ENCODE measurements at places on chromosomes 16 and 17.

- DNase-seq, result no peak
These were observed 26.4 kb downstream of the B9D1 start for GRCh38 chr17:19335951-19336631.

GRCh38 chr16:26051063-26051462 is 359.3 kb downstream of the HS3ST4 start:
- DNase-seq, result no peak

- DNase-seq, result no peak
These were observed 1.8 kb upstream of the ALDOC start for GRCh38 chr17:28578246-28579195.

DNA sequence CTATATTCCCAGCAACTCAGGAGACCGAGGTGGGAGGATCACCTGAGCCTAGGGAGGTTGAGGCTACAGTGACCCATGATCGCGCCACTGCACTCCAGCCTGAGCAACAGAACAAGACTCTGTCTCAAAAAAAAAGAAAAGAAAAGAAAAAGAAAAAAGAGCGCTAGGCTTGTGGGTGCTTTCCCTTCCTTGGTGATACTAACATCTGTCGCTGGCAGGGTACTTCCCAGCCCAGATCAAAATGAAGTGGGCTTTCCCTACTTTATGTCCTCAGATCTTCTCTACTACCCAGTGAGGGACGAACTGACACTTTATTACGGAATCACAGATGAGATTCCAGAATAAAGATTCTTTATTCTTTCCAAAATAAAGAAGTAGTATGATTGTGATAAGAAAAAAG is 103.8 kb upstream of the NOL11 start:
- no peak for DNase-seq

GRCh38 chr16:48347980-48348379 is 37.2 kb downstream of the SIAH1 start:
- DNase-seq, result no peak

DNA sequence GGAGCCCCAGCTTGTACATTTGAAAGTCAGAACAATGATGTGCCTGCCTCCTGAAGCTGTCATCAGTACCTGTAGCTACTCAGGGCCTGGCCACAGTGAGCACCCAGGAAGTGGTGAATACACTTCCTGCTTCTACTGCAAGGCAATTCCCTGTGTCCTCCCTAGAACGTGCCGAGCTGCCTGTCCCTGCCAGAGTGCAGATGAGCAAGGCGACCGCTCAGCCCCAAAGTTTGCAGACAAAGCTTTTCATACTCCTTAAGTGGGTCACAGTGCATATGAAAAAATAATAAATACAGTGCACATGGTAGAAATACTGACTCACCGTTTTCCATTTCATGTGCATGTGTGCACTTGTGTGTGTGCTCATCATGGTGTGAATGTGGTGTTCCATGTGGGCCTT is 77.3 kb downstream of the MPRIP start:
- DNase-seq, result no peak

DNA sequence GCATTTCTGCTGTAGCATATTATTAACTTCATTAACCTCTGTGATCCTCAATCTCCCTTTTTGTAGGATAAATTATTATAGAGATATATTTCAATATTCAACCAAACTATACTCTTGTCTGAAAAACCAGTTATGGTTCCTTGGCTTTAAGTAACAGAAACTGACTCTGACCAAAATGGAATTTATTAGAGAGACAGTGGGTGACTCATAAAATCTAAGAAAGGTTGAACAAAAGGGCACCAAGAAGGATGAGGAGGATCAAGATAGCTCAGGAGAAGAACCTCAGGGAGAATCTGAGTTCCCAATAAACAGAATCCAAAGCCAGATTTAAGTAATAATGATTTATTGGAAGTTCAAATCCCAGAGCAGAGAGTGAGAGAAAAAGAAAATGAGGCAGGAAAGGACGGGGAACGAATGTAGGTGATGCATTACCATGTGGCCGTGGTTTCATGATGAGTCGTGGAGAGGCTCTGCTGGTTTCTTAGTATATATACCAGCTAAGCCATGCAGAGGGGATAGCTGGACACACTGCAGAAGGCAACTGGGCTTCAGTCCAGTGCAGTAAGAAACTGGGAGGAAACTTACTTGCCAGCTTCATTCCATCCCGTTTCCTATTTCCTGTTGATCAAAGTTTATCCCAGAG is 151.5 kb upstream of the GOT2 start:
- no peak for DNase-seq

GRCh38 chr17:2016494-2016893 is 8.6 kb downstream of the RTN4RL1 start:
- DNase-seq, result no peak

DNA sequence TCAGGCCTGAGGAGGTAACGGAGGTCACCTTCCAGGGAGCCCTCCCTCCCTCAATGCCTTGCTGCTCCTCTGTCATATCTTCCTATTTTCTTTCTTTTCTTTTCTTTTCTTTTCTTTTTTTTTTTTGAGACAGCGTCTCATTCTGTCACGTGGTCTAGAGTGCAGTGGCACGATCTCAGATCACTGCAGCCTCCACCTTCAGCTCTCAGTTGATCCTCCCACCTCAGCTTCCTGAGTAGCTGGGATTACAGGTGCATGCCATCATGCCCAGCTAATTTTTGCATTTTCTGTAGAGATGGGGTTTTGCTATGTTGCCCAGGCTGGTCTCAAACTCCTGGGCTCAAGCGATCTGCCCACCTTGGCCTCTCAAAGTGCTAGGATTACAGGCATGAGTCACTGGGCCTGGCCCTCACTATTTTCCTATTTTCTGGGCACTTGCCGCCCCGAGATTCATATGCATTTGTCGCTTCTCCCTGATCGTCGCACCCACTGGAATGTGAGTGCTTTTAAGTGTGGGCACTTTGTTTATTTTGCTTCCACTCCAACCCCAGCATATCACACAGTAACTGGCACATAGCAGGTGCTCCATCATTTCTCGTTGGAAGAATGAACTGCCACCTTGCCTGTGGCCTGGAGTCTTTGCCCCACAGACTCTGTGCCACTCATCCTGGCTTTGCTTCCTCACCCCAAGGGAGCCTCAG is 31.7 kb downstream of the CPNE2 start:
- DNase-seq, result no peak

DNA sequence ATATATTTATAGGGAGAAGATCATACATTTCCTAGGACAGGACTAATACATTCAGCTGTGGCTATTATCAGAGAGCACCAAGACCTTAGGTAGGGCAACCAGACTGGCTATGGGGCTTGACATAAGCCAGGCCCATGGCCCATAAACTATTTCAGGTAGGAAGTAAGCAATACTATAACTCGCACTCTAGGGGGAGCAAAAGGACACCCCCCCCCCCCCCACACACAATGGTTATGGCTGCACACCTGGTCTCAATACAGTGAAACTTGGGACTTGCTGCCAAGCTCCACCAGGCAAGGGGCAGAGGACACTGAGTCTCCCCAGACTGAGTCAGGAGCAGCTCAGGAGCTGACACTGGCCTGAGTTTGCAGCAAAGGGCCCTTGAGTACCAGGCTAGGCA is 348.9 kb upstream of the ASIC2 start:
- DNase-seq, result no peak

- no peak for DNase-seq
These were observed 8.8 kb downstream of the SEC14L5 start for GRCh38 chr16:4966736-4967453.

- DNase-seq, result no peak
These were observed 51.7 kb downstream of the CMIP start for GRCh38 chr16:81496321-81496720.

- DNase-seq, result no peak
These were observed 409.9 kb downstream of the SLC39A11 start for GRCh38 chr17:72682605-72683004.

GRCh38 chr17:19659366-19660177 is 11.0 kb downstream of the ALDH3A2 start:
- DNase-seq, result no peak

GRCh38 chr17:43515656-43516055 is 30.5 kb downstream of the ETV4 start:
- DNase-seq, result no peak

DNA sequence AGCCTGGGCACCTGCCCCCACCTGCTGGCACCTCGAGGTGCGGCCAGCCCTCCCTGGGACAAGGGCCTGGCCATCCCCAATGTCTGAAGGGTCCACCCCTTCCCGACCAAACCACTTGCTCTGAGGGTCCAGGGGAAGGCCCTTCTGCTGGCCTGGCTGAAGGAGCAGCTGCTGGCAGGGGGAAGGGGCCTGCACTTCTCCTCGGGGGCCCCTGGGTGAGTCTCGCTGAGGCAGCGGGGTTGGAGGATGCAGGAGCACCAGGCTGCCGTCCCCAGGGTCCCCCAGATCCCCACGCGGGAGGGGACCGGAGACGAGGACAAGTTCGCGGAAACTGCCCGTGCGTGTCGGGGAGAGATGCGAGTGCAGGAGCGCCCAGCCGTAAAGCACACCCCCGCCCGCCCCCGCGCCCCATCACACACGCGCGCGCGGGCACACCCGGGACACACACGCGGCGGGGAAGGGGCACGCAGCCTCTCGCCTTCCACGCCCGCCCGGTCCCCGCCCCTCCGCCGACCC is 725 bp upstream of the CACNA1H start:
- no peak for DNase-seq

- DNase-seq, result no peak
These were observed 89.4 kb downstream of the ITFG1 start for GRCh38 chr16:47371271-47372014.

- no peak for DNase-seq
These were observed 77.4 kb downstream of the SKAP1 start for GRCh38 chr17:48352630-48353029.

GRCh38 chr16:3830625-3831254 is 49.8 kb downstream of the CREBBP start:
- no peak for DNase-seq

GRCh38 chr17:3762922-3763776 is 37.8 kb downstream of the ITGAE start:
- DNase-seq, result no peak

DNA sequence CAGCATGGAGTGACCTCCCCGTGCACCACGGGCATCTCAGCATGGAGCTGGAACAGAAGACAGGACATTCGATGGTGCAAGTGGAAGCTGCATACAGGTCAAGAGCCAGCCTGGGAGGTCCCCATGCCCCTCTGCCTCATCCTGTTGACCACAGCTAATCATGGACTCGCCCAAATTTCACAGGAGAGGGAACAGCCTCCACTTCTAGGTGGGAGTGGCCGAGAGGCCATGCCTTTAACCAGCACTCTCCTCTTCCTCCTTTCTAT is 3.8 kb upstream of the SLC47A2 start:
- DNase-seq, result no peak

- no peak for DNase-seq
These were observed 45.8 kb downstream of the STAT3 start for GRCh38 chr17:42342242-42343008.

GRCh38 chr16:48054881-48055601 is 100.8 kb downstream of the ABCC12 start:
- DNase-seq, result no peak

- no peak for DNase-seq
These were observed 17.0 kb downstream of the SRCIN1 start for GRCh38 chr17:38588788-38589174.

DNA sequence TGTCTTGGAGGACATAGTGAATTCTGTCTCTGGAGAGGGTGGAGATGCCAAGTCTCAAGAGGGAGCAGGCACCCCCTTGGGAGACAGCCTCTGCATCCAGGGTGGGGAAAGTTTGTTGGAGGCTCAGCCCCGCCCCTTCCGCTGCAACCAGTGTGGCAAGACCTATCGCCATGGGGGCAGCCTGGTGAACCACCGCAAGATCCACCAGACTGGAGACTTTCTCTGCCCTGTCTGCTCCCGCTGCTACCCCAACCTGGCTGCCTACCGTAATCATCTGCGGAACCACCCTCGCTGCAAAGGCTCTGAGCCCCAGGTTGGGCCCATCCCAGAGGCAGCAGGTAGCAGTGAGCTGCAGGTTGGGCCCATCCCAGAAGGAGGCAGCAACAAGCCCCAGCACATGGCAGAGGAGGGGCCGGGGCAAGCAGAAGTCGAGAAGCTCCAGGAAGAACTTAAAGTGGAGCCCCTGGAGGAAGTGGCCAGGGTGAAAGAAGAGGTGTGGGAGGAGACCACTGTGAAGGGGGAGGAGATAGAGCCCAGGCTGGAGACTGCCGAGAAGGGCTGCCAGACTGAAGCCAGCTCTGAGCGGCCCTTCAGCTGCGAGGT is 5.2 kb downstream of the ZNF646 start:
- DNase-seq, result no peak

DNA sequence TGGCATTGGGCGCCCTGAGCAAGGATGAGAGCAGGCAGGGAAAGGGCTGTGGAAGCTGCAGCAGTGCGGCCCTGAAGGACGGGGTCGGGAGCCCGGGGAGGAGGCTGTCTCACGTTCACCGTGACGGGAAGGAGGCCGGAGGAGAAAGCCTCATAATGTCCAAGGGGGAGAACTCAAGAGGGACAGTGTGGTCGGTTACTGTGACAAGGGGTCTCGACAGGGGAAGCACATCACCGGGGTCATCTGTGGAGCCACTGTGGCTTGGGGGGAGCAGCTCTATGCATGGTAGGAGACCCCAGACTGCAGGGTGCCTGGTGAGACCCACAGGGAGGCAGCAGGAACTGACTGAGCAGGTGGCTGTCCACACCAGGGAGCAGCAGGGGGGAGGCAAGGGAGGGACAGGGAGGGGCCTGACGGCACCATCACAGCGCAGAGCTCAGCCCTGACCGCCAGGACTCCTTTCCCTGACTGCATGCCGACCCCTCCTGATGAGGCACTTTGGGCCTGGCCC is 154.6 kb upstream of the CHMP6 start:
- no peak for DNase-seq

GRCh38 chr16:49520492-49521038 is 147.0 kb downstream of the C16orf78 start:
- no peak for DNase-seq

- peak; percentile 21 for DNase-seq
These were observed 51.2 kb downstream of the RMI2 start for GRCh38 chr16:11396241-11397048.

GRCh38 chr16:24748242-24748641 is 18.8 kb downstream of the TNRC6A start:
- DNase-seq, result peak; percentile 55

- DNase-seq, result no peak
These were observed 15.5 kb upstream of the NAGLU start for GRCh38 chr17:42520540-42520951.

- no peak for DNase-seq
These were observed 250.5 kb upstream of the C16orf82 start for GRCh38 chr16:26816266-26816665.

GRCh38 chr17:288802-289356 is 63.7 kb downstream of the RPH3AL start:
- no peak for DNase-seq

- DNase-seq, result no peak
These were observed 293.7 kb upstream of the FOXF1 start for GRCh38 chr16:86216591-86216990.

DNA sequence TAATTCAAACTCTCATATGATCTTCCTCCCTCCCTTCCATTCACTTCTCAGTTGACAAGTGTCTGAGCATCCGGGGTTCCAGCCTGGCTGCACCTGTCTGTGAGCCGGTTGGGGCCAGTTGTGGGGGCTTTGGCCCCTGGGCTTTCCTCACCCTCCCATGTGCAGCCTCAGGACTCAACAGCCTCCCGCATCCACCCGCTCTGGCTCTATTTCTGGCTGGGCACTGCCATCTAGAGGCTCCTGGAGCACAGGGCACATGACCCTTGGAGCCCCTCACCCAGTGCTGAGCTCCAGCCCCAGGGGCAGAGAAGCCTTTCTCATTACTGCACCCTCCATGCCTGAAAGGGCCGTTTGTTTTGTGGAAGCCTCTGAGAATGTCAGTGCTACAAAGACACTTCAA is 43.3 kb downstream of the HAPSTR1 start:
- DNase-seq, result no peak

- DNase-seq, result no peak
These were observed 24.4 kb upstream of the CYTH1 start for GRCh38 chr17:78806451-78806850.

GRCh38 chr17:46809110-46809571 is 9.4 kb downstream of the WNT3 start:
- DNase-seq, result no peak

Data from thoracic aorta (tissue), 2 donors.